ENCODE measurements at places on chromosomes 6 and 20. TPM values are rescaled to one million over a fixed set of nuclear protein-coding genes. Genes with fewer than 3 reads are reported as not detected.
A peak's percentile ranks its signal among the peaks of the same experiment; 100 is the strongest.

Gene CENPW
- total RNA-seq: 22.1 TPM

Gene HMGN3
- total RNA-seq: 49.3 TPM

Gene FAM83D
- total RNA-seq: 96.0 TPM

Gene LZTS3
- total RNA-seq: 1.1 TPM

DNA sequence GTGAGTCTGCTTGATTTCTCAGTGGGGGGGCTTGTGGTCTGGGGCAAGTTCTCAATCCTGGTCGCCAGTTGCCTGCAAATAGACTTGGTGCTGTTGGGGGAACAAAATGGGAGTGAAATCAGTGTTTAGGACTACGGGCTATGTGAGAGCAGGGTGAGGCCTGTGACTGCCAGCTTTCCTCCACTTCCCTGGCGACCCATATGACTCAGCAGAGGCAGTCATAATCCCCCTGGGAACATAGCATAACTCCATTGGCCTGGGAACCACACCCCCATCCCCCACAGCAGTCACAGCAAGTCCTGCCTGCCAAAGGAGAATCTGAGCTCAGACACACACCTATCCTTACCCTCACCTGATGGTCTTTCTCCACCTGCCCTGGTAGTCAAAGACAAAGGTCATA is 387.9 kb downstream of the LMBRD1 start:
- no peak for DNase-seq

DNA sequence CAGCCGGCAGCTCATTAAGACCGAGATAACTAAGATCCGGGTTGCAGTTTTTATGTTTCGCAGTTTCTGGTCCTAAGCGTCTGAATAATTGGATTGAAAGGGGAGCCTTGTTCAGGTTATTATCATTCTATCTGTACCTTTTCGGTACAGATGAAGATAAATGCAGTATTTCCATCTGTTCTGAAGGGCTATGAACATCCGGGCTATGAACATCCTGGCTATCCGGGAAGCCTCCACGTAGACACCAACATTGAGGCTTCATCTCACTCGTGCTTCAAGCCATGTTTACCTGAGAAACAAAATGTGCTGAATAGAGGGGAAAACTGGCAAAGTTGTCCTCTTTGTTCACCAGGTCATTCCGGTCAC is 399 bp upstream of the REPS1 start:
- DNase-seq: no peak

GRCh38 chr6:142763205-142763604 is 181.8 kb downstream of the HIVEP2 start:
- DNase-seq: no peak

DNA sequence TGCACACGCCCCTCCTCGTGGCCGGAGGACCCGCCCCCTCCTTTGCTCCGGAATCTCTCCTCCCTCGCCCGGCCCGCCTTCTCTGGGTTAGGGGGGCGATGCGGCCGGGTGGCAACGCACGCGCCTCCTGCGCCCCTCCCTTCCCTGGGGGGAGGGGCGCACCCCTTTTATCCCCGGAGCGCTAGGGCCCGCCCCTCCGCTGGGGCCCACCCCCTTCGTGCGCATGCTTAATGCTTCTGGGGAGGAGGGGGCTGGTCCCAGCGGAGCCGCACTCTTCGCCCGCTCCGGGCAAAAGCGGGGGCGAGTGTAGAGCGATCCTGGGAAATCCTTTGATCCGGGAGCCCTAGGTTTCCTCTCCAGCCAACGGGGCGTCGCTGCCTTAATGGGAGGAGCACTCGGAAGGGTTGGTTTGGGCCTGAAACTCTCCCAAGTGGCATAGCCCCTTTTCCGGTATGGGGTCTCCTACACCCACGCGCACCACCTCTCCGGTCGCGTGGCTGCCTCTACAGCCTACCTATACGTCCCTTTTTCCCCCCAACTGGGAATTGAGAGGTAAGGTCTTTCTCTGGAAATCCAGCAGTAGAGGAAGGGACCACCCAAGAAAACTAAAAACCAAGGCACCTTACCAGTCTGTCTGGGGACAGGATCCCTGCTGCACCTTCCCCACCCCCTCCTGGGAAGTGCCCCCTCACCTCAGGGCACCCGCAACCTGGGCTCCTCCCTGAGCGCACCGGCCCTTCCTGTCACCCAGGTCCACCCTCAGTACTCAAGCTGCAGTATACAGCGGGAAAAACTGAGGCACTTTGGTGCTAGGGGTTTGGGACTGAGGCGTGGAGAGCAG is 2.1 kb downstream of the SOX12 start:
- DNase-seq: peak; percentile 54

GRCh38 chr6:136782021-136782770 is 10.1 kb downstream of the MAP3K5 start:
- DNase-seq: no peak

DNA sequence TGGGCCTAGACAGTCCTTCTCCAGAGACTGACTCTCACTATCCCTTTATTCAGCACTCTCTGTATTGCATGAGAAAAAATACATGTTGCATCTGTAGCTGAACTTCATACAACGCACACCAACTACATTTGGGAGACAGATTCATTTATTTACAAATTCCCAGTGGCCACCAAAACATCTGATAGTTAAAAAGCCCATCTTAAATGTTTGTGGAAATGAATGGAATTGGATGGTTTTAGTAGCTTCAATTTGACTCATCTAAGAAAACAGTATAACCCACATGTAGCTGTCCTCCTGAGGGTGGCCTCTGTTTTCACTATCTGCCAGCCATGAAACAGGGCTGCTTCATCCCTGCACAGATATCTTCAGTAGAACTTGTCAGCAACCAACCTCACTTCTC is 116.3 kb downstream of the PCSK2 start:
- no peak for DNase-seq

GRCh38 chr6:148343047-148343782 is 577 bp downstream of the SASH1 start:
- no peak for DNase-seq

DNA sequence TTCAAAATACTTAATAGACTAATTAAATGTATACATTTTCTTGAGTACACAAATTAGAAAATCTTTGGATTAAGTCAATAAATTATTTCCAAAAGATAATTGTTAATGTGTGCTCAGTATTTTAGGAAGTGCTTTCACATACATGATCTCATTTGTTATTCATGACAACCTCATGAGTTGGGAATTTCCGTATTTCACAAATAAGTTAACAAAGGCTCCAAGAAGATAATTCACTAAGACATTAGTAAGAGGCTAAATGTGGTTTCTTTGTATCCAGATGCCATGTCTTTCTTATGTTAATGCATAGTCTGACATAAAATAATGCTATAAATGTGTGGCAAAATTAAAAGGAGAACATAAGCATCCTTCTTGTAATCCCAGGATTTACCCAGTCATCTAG is 79.5 kb upstream of the TCF21 start:
- no peak for DNase-seq

DNA sequence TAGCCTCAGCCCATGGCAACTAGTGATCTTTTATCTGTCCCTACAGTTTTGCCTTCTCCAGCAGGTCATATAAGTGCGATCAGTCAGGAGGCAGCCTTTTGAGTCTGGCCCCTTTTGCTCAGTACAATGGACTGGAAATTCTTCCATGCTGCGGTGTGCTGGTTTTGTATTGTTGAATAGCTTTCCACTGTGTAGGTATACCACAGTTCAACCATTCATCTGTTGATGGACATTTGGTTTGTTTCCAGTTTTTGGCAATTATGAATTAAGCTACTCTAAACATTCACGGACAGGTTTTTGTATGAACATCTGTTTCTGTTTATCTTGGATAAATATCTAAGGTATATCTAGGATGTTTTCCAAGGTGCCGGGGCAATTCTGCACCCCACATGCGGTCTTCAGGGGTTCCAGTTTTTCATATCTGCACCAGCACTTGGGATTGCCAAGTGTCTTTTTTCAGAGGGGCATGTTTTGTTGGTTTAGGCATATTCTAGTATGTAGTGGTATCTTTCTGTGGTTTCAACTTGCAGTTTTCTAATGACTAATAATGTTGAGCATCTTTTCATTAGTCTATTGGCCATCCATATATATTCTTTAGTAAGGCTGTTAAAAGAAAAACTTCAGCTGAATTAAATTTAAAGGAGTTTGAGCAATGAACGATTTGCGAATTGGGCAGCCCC is 141.0 kb downstream of the TFAP2C start:
- DNase-seq: no peak

Data from esophagus squamous epithelium (tissue), 5 donors.